Activated T-helper 9 cell treated with anti-CD3 and anti-CD28 coated beads, Interleukin-2, amount 50 U/mL, for 16 hours (primary cell): ENCODE measurements at places on chromosomes 11 and 22.

- DNase-seq: no peak
Observed at GRCh38 chr11:47376107-47376524, 2.2 kb downstream of the SPI1 start.

DNA sequence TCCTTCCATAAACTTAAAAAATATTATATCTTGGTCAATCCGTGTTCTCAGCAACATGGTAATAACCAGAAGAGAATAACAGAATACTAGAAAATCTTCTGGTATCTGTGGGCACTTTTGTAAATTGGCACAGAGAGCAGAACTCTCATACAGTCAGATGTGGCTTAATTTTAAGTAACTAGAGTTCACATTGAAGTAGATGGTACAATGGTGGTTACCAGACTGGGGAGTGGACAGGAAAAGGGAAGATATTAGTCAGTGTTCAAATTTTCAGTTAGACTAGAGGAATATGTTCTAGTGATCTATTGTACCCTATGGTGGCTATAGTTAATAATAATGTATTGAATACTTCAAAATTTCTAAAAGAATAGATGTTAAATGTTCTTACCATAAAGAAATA, 6.9 kb downstream of the OR52H1 start:
- no peak for DNase-seq

DNA sequence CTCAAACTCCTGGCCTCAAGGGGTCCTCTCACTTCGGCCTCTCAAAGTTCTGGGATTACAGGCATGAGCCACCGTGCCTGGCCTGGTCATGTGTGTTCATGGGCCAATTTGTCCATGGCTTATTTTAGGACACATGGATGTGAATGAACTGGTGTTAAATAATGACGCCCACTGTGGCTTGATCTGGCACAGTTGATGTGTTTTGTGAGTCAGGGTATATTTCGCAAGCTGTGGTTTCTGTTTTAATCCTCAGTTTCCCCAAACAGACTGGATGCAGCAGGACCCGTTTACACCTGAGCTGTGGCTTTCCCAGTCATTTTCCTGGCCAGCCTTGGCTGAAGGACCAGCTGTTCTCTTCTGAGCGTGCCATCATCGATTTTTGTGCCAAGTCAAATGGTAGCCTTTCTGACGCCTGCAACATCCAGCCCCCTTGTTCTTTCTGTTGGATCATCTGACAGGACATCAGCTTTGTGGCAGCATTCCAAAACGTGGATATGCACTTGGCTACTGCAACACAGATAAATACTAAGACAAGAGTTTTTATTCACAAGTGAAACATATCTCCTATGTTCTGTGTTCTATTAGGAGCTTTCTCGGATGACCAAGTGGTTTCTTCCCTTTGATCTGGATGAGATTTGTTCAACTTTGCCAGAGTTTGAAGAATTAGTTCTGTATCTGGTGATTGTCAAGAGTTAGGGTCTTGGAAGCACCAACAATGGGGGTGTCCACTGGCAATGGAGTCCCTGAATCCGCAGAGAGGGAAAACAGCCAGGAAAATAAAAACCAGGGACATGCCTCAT, 40.0 kb upstream of the SEPTIN5 start:
- DNase-seq: no peak

DNA sequence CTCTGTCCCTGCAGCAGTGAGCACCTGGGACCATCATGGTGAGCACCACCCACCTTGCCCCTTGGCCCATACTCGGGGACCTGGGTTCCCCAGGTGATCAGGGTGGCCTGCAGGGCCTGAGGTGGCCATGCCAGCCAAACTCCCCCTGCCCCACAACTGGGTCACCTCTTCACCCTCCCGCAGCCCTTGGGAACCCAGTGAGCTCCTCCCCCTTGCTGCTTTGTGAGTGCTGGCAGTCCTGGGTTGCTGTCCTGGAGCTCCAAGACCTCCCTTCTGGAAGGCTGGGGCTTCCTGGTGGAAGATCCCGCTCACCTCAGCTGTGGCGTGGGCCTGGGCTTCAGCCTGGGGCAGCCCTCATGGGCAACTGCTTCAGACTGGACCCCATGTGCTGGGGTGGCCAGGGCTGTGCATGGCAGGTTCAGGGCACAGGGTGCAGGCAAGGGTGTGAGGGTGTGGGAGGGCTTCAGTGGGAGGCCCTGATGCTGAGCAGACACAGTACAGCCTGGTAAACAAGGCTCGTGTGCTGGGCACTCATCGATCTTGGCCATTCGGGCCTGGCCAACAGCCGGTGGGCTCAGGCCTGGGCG, 57.6 kb downstream of the RTN4R start:
- no peak for DNase-seq

DNA sequence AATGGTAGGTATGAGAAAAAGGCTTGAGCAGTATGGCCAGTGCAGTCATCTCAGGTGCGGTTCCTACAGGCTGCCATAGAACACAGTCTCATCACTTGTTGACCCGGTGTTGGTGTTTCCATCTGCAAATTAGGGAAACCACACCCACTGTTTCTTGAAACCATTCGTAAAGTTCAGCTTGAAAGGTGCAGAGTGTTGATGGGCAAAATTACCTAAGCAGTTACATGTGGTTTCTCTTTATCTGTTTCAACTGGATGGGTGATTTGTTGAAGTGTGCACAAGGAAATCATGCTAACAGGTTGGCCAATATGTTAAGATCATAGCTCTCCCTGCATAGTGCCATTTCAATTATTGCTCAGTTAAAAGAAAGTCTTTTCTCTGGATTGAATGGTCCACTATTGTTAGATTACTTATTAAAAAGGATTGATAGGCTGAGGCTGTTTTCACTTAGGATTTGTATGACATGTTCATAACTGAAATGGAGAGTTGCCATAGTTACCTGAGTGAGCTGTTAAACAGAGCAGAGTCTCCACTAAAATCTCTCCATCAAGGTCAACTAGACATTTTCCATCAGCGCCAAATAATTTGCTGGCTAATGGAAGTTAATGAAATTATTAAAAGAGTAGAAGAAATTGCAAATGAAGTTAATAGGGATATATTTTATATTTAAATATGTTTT, 203.1 kb upstream of the MTMR2 start:
- DNase-seq: no peak

DNA sequence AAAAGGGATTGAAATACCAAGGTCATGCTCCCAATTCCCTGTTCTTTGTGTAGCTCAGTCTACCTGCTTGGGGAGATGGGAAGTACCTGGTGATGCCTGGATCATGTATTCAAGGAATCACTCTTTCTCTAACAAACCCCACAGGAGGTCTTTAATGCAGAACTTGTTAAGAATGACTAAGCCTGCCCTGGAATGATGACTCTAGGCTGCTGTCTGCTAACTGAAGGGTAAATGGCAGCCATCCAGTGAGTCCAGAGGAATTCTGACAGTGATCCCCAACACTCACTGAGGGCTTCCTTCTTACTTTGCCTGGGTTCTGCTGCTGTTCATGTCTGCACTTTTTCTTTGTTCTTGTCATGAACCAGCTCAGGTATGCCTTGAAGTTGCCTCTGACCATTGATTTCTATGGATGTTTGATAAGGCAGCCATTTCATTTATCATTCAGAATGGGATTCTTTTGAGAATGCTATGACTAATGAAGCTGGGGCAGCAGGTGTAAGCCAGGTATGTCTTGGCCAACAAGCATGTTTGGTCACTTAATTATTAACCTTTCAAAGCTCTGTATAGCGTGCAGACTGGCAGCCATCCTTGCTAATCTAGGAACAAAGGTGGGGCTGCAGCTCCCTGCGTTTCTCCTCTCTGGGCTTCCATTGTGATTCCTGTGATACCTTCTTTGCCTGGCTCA, 11.4 kb downstream of the PRSS23 start:
- DNase-seq: no peak

- no peak for DNase-seq
Observed at GRCh38 chr11:43404406-43404805, 45.7 kb downstream of the TTC17 start.

- no peak for DNase-seq
Observed at GRCh38 chr11:108858622-108859021, 193.8 kb downstream of the DDX10 start.

DNA sequence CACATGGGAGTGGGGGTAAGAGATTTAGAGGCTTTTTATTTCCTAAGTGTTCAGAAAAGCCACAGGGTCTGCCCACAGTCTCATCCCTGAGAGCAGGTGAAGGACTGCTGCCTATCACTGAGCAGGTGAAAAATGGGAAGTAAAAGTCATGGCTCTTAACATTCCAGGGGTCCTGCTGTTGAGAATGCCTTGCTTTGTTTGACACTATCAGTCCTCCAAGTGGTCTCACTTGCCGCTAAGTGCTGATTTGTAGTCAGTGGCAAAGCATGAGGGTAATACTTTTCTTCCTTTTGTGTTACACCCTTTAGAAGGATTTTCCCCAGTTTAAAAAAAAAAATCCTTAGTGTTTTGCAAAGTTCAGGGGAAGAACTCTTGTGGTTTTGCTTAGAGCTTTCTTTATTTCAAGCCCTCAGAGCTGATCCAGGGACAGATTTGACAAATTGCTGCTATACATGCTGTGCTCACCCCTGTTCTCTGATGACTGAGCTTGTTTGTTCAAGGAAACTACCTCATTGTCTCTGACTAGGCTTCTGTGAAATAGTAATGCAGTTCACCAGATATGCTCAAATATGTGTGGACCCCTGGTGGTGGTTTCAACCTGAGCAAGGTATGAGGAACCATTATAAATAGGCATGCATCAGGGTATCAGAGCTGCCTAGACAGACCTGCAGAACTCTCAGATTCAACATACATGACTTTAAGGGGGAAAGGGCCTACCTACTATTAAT, 141.0 kb downstream of the ARHGAP42 start:
- no peak for DNase-seq

GRCh38 chr11:111466615-111467014, 45.6 kb downstream of the BTG4 start:
- no peak for DNase-seq

DNA sequence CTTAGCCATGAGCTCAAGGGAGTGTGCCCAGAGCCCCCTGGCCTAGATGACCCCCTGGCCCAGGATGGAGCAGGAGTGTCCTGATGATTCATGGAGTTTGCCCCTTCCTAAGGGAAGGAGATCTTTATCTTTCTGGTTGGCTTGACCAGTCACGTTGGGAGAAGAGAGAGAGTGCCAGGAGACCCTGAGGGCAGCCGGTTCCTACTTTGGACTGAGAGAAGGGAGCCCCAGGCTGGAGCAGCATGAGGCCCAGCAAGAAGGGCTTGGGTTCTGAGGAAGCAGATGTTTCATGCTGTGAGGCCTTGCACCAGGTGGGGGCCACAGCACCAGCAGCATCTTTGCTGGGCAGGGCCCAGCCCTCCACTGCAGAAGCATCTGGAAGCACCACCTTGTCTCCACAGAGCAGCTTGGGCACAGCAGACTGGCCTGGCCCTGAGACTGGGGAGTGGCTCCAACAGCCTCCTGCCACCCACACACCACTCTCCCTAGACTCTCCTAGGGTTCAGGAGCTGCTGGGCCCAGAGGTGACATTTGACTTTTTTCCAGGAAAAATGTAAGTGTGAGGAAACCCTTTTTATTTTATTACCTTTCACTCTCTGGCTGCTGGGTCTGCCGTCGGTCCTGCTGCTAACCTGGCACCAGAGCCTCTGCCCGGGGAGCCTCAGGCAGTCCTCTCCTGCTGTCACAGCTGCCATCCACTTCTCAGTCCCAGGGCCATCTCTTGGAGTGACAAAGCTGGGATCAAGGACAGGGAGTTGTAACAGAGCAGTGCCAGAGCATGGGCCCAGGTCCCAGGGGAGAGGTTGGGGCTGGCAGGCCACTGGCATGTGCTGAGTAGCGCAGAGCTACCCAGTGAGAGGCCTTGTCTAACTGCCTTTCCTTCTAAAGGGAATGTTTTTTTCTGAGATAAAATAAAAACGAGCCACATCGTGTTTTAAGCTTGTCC, 14.3 kb downstream of the ADORA2A start:
- no peak for DNase-seq

DNA sequence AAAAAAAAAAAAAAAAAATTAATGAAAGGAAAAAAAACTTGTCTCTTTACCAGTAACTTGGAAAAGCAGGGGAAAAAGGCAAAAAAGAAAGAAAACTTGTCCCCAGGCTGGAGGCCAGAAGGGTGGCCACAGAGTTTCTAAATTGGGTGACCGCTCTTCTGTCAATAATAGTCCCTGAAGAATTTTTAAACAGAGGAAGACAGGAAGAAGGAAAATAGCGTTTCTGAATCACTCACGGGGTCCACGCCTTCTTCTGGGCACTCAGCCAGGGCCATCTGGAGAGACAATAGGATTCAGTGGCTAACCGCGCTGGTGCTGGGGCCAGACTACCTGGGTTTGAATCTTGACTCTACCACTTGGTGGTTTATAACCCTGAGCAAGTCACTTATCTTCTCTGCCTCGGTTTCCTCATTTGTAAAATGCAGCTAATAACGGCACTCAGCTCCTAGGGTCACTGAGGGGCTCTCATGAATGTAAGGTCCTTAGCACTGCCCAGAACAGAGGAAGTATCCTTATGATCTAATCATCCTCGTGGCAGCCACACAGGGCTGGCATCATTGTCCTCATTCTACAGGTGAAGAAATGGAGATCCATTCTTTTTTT, 7.0 kb downstream of the C11orf86 start:
- DNase-seq: no peak

- no peak for DNase-seq
Observed at GRCh38 chr11:76424891-76425290, 19.9 kb upstream of the EMSY start.

DNA sequence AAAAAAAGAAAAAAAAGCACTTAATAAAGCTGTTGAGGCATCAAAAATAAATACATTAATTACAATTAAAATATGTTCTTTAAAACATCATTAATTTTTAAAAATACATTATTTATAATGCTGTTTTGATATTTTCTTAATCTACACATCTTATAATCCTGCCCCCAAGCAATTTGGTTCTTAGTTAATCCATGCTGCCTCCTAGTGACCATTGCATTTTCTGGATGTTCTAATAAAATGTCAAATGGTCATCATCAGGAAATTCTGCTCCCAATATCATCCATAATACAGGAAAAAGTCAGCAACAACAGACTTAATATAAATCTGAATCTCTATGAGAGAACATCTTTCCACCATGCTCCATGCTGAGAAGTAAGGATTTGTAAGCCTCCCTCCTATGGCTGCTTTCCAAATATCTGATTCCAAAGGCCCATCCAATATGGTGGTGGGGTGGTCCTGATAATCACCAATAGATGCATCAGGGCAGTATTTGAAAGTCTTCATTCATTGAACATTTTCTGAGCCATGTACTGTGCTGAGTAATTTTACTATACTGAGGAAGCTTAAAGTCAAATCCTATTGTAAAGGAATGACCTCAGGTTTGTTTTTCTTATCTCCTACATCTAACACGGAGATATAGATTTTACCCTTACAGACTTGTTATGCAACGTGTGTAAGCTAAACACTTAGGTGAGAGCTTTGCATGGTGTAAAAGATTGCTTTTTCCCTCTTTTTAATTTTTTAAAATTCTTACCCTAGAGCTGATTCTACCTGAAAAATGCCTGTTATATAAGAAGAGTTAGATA, 124.7 kb upstream of the BMAL1 start:
- no peak for DNase-seq

GRCh38 chr11:45252134-45252856, 33.8 kb downstream of the SYT13 start:
- DNase-seq: no peak
